ENCODE measurements at places on chromosomes 2 and 18. TPM values are rescaled to one million over a fixed set of nuclear protein-coding genes. Genes with fewer than 3 reads are reported as not detected.
A peak's percentile ranks its signal among the peaks of the same experiment; 100 is the strongest.

DNA sequence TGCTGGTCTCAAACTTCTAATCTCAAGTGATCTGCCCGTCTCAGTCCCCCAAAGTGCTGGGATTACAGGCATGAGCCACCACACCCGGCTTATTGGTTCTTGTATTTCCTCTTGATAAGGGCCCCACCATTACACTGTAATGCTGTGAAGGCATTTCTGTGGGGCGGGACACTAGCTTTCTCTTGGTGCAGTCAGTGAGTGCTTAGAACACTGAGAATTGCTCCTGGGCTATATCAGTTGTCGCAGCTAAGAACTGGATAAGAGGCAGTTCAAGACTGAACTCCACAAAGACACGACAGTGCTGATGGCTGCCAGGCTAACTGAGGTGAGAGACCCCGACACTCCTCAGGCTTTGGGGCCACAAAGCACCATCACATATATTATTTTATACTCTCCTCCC, 2.1 kb downstream of the KHK start:
- no peak for DNase-seq

DNA sequence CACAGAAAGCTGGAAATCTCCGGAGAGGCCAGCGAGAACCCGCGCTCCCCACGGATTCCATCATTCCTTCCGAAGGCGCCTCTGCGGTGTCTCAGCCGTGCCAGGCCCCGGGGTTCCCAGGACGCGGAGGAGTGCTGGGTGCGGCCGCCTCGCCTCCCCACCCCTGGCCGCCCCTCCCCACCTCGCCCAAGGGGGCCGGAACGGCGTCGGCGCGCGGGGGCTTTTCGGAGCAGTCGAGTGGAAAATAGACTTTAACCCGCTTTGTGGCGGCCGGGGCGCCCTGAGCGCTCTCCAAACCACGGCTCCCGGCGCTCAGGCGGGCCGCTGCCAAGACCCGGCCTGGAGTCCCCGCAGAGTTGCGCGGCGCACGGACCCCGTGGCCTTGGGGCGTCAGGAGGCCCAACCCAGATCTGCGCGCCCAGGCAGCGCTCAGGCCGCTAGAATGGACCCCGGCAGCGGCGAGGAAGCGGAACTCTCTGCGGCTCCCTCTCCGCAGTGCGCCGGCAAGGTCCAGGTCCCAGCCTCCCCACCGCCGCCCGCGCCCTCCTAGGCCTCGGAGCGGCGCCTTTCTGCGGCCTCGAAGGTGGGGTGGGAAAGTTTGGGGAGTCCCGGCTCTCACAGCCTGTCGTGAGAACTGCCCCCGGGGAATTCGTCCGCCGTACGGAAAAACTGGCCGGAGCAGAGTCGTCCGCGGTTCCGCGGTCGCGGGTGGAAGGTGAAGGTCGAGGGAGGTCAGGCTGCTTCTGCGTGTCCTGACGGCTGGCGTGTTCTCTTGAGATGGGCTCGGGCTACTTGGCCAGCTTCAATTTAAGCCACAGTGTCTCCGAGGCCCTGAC, 1.2 kb upstream of the EMX1 start:
- DNase-seq = peak; percentile 93

DNA sequence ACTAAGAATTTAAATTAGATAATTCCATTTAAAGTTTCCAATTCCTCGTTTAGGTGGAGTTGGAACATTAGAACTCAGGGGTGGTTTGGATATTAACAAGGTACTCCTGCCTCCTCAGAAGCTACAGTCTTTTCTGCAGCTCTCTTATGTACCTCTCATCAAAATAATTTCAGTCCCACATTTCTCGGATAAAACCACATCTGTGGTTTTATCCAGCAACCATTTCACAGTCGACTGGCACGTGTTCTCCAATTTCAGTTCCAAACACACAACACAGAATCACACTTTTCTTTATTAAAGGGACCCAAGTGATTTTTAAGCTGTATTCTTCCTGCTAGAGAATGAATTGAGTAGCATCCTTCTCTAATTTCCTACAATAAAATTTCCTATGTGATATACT, 22.7 kb upstream of the NFU1 start:
- no peak for DNase-seq

- DNase-seq = peak; percentile 36
Observed at GRCh38 chr2:216807857-216808272, 52.0 kb downstream of the TNP1 start.

DNA sequence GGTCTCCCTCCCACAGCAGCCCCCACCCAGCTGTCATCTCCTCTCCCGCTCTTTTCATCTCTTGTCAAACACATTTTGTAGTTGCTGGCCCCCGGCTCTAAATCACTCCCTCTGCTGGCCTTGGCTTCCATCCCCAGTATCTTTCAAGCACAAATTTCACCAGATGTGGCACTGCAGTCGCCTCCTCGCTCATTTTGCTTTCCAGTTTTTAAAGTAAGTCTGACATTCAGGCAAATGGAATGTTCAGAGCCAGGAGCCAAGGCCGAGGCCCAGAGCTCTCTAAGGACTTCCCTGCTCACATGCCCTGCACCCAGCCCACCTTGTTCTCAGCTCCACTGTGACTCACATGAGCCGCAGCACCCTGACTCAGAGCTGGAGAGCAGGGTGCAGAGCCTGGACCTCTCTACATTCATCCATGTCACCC, 158.4 kb downstream of the GALNT14 start:
- DNase-seq = no peak

- no peak for DNase-seq
Observed at GRCh38 chr2:29070526-29070925, 3.8 kb downstream of the PCARE start.

GRCh38 chr2:236637686-236638569, 68.3 kb downstream of the ACKR3 start:
- DNase-seq = no peak

DNA sequence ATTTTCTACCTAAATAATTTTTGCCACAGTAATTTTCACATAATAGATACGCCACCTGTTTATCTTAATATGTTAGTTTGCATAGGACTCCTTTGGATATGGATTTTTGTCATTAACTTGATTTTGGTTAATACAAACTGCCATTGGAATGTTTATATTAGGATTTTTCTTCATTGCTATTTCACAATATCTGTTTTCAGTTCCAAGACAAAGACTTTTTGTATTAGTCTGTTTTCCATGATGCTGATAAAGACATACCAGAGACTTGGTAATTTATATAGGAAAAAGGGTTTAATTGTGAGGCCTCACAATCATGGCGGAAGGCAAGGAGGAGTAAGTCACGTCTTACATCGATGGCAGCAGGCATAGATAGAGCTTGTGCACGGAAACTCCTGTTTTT, 503.1 kb upstream of the TMEFF2 start:
- no peak for DNase-seq

DNA sequence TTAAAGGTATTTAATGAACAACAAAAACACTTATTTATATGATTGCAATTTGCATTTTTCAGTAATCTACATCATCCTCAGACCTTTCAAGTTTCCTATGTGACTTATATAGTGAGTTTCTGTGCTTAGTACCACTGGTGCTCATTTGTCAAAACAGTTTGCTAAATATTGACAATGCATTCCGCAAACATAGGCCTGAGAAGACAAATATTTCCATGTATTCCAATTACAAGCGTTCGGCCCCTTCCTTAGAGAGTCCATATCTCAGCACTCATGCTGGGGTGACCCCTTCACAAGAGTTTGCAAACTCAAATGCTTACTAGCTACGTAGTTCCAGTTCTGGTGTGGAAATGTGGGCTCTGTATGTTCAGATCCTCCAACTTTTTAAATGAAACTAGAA, 56.1 kb downstream of the SRD5A2 start:
- DNase-seq = no peak

- DNase-seq = no peak
Observed at GRCh38 chr2:196101325-196101991, 32.8 kb upstream of the DNAH7 start.

GRCh38 chr18:62258616-62259015, 66.5 kb upstream of the TNFRSF11A start:
- no peak for DNase-seq

GRCh38 chr18:35808796-35809195, 163.7 kb upstream of the RMP24 start:
- DNase-seq = no peak

DNA sequence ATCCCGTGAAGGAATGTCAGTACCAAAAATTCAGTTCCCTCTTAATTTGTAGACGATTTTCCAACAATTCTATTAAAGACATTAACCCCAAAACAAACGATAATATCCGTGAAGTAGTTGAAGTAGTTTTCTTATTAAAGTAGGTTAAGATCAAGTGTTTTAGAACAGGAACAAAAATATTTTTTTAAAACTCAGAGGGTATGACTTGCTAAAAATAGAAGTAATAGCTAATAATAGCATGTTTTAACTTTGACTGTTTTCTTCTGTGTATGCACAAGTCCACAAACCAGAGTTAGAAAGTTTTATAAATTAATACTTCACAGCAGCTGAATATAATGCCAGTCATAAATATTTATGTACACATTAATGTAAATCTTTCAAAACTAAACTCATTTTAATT, 2.4 kb downstream of the DNAJC10 start:
- no peak for DNase-seq

DNA sequence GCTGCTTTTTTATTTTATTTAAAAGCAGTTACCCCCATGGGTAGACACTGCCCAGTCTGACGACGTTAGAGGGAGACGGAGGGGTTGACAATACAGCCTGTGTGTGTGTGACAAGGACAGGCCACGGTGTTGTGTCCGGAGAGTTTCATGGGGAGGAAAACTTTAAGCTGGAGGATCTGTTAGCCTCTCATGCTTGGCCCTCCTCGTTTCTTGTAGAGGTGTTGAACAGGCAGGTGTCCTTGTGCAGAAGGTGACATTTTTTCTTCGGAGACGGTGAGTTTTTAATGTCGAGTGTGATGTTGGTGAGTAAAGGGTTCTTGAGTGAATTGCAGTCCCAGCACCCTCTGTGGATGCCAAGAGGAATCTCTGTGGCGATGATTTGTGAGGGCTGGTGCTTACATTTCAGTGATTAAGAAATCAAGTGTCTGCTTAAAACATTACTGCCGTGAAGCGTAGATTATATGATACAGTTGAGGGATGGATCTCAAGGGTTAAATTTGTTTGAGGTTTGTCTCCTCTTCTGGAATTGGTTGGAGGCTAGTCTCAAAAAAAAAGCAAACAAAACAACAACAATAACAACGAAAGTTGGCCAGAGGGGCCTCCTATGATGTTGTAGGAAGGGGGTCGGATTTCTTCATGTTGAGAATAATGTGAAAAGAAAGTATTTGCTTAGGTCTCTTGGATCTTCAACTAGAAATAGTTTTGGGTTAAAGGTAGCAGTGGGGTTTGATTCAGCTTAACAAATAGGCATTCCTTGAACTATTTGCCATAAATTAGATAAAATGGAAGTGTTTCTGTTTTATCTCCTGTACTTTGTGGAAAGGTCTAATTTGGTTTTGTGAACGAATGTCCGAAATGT, 1.6 kb downstream of the NCOA1 start:
- DNase-seq = no peak

DNA sequence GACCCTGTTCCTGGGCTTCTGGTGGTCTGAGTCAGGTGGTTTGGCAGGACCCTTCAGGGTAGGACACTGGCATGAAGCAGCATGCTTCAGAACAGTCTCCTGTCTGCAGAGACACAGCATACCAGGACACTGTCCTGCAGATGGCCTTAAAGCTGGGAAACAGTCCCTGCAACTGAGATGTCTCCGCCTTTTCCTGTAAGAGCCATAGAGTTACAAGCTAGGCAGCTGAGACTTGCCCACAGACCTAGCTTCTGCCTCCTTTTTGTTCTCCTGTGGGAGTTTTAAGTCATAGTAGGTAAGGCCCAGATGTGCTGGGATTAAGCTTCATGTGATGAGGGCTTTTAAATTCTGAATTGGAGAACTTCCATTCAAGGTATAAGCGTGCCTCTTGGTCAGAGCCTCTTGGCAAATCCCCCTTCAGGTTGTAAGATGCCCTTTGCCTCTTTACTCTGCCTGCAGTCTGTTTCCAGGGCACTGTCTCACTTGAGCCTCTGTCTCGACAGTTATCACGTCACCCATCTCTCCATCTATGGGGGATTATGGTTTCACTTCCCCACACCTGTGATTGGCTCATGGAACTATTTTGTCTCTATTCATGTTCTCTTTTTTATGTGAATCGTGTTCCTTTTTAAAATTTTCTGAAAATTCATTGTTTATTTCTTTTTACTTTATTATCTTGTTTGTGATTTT, 51.8 kb downstream of the COA5 start:
- no peak for DNase-seq

DNA sequence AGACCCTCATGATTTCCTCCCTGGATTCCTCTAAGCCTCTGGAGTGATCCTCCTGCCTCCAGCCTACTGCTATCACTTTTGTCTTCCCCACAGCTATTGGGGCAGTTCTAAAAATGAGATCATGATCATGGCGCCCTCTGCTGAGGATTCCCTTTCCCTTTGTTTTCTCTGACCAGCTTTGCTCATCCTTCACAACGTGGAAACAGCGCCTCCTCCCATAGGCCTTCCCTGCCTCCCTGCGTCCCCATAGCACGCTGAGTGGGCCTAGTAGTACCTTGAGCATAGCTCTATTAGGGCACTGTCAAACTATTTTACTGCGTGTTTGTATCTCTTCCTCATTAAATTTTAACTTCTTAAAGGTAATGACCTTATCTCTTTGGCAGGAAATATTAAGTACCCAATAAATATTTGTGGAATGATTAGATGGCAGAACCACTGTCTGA, 207.0 kb upstream of the FANCL start:
- DNase-seq = peak; percentile 52

DNA sequence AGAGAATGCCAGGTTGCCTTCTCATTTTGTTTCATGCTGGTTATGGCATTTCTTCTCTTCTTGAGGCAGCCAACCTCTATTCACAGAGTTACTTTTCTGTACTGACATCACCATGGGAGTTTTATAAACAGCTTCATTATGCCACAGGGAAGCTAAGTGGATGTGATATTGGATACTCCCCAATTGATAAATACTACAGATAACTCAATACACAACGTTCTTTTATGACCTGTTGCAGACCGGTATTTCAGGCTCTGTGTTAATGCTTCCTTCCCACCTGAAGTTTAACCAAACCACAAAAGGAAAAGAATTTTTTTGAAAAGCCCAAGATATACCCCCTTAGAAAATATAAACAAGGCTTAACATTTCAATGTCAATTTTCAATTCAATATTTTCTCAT, 258.3 kb upstream of the SOX11 start:
- no peak for DNase-seq

Gene TWIST2
- 8.1 TPM for total RNA-seq

Gene DSC1
- 0.04 TPM for total RNA-seq

Gene GPR155
- total RNA-seq = 0.26 TPM

Gene OSBPL1A
- total RNA-seq = 48.3 TPM

Gene EHD3
- 7.3 TPM for total RNA-seq

Gene HTR2B
- total RNA-seq = not detected

Data from H7 (cell line).